Stimulated activated CD8-positive, alpha-beta memory T cell treated with anti-CD3 and anti-CD28 coated beads, Interleukin-4, amount 100 ng/mL, for 48 hours (primary cell): ENCODE measurements at places on chromosomes 16 and 17.
A peak's percentile ranks its signal among the peaks of the same experiment; 100 is the strongest.

DNA sequence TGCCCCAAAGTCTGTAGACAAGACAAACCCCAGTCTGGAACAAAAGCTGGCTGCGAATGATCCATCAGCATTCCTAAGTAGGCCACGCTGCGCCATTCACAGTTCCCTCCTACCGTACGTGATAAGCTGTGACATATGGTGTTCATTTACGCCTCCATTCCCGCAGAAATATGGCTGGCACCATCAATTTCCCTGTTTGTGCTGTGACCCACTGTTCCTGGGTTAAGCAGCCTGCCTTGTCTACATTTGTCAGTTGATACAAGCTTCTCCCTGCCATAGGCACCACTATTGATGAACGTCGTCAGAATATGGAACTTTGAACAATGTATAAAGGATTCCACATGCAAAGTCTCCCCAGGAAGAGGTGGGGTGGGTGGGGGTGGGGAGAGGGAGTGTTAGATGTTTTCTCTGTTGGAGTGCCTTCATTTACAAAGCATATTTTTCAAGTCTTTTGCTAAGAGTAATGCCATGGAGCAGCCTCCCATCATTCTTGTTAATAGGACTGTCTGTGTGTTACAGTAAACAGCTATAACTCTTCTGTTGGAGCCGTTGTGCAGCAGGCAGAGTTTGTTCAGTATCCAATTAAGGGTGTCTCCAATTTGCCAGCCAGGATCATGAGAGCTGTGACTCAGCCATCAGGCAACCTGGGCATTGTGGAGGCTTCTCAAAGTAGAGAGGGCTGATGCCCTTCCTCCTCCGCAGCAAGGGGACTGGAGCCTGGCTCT, 294.6 kb downstream of the TMEM114 start:
- DNase-seq = no peak

DNA sequence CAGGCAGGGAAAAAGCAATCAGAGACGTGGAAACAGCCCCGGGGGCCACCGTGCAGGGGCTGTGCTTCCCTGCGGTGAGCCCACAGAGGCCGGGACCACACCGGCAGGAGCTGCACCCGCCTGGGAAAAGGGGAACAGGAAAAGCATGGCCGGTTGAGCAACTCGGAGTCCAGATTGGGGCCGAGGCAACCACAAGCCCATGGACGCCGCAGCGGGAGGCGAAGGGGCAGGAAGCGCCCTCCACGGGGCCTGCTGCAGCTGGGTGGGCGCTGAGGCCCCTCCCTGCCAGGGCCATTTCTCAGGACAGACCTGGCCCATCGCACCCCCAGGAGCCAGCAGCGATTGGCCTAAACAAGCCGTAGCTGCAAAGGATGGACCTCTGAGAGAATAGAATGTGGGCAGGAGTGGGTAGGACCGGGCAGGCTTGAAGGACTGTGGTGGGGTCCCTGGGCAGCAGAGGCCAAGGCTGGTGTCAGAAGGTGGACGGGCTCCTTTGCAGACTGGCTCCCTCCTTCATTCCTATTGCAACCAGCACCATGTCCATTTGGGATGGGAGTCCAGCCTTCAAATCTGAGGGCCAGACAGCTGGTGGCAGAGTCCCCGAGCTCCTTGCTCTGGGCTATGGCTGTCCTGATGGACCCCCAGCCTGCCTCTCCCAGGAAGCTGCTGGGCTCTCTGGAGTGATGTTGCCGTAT, 30.4 kb downstream of the COX4I1 start:
- no peak for DNase-seq

- DNase-seq = peak; percentile 92
These were observed at the start of gene PDPK1 for GRCh38 chr16:2537451-2538379. PDPK1 (plus strand) TSS chr16:2538021; CDS start chr16:2538113, 92 bp downstream.

DNA sequence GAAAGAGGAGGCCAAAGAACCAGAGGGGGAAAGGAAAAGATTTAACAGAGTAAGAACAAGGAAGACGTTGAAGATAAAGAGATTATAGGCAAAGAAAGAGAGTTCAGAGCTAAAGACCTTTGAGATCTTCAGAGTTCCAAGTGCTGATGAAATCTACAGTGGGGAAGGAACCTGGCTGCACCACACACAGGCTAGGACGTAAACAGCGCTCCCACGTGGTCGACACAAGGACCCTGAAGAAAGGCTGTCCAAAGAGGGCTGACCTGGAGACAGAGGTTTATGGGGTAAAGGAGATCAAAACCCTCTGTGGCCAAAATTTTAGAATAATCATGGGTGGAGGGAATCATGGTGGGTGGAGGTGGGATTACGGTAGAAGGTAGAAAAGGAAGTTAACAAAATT, 121.6 kb downstream of the PMP22 start:
- DNase-seq = no peak

DNA sequence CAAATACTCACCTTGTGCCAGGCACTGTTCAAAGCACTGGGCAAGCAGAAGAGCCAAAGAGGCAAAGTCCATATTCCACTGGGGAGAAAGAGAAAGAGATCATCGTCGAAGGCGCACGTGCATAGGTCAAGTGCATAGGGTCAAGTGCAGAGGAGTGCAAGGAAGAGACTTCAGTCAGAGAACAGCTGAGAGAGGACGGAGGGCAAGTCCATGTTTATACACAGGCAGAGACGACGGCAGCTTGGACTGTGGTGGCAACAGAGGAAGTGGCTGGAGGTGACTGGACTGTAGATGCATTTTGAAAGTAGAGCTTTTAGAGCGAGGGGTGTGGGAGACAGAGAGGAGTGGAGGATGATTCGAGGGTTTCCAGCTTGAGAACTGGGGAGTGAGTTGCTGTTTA, 74.7 kb upstream of the SDK2 start:
- no peak for DNase-seq

- DNase-seq = no peak
These were observed 21.2 kb downstream of the SMG6 start for GRCh38 chr17:2282297-2282873.

DNA sequence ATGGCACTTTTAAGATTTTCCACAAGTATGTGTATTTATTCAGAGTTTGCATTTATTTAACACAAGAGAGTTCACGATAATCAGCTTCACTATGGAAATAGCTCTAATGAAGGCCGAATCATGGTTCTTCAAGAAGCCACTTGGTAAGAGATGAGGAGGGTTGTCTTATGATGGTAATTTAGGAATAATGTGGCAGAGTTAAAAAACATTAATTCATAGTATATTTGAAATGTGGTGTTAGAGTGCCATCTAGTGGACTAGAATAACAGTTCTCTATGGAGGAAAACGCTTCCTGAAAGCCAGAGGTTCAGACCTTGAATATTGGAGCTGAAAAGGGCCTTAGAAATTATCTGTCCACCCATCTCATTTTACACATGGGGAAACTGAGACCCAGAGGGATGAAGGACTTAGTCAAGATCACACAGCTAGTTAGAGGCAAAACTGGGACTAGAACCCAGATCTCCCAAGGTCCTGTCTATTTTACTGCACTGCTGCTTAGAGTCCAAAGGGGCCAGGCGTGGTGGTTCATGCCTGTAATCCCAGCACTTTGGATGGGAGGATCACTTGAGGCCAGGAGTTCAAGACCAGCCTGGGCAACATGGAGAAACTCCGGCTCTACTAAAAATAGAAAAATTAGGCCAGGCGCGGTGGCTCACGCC, 33.8 kb upstream of the KPNB1 start:
- no peak for DNase-seq

DNA sequence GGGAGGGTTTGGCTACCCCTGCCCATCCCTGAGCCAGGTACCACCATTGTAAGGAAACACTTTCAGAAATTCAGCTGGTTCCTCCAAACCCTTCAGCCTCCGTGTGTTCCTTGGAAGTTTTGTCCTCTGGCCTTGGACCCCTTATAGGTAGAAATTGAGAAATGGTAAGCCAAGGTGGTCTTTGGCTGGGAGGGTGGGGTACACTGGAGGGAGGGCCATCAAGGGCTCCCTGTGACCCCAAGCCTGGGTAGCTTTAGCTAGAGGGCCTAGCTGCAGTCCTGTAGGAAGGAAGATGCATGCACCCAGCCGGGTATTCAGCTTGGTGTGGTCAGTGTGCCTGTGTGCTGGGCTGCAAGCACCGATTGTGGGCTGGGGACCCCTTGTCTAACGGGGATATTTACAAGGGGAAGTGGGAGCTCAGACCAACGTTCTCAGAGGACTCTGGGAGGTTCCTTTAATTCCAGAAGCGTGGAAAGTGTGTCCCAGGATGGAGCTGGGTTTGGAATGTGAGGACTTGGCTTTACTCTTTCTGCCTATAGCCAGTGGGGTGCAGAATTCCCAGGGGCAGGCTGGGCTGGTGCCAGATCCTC, 6.8 kb downstream of the NAT9 start:
- DNase-seq = no peak

GRCh38 chr16:59941594-59941993, 1207.5 kb upstream of the GOT2 start:
- DNase-seq = no peak

- DNase-seq = no peak
These were observed 6.3 kb downstream of the G6PC1 start for GRCh38 chr17:42906772-42907446.

DNA sequence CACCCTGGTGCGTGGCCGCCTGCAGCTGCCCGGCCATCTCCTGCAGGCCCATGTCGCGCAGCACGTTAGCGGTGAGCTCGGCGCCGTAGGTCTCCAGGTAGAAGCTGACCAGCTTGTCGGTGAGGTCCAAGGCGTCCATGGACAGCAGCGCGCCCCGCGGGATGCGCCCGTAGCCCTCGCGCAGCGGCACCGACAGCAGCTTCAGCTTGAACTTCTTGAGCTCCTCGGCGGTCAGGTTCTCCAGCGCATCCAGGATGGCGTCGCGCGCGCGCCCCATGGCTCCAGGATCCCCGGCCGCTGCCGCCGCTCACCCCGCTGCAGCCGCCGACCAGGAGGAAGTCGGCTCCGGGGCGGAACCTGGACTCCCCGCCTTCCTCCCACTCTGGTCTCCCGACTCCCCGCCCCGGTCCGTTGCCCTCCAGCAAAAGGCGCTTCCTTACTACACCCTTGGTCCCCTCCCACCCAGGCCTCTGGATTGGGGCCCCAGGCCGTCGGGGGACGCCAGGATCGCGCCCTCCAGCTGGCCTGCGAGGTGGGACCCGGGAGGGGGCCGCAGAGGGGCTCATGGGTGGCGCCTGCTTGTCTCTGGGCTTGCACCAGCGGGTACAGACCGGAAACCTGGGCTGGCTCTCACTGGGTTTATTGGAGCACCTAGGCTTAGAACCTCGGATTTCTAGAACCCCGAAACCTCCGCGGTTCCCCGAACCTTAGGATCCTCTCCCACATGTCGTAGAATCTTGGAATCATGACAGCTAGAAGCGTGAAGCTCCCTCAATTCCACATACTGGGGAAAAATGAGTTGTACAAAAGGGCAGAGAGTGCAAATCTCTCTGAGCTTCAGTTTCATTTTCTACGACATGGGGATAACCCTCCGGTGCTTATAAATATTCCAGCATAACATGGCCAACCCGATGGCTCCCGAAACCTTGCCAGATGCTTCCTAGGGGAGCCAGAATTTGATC, at the start of gene PYCARD:
PYCARD (minus strand) TSS at position 347 of the 962 bp plus-strand sequence; CDS start at position 277, 70 bp downstream.
- no peak for DNase-seq

GRCh38 chr17:83012868-83013778, 66.3 kb upstream of the METRNL start:
- DNase-seq = no peak

GRCh38 chr16:10919003-10919351, 23.3 kb downstream of the DEXI start:
- no peak for DNase-seq
